GM12878 (cell line): ENCODE measurements at places on chromosomes 2 and 18. TPM values are rescaled to one million over a fixed set of nuclear protein-coding genes. Genes with fewer than 3 reads are reported as not detected.

- no peak for DNase-seq
Measured at GRCh38 chr2:134982603-134983002, 64.0 kb downstream of the CCNT2 start.

DNA sequence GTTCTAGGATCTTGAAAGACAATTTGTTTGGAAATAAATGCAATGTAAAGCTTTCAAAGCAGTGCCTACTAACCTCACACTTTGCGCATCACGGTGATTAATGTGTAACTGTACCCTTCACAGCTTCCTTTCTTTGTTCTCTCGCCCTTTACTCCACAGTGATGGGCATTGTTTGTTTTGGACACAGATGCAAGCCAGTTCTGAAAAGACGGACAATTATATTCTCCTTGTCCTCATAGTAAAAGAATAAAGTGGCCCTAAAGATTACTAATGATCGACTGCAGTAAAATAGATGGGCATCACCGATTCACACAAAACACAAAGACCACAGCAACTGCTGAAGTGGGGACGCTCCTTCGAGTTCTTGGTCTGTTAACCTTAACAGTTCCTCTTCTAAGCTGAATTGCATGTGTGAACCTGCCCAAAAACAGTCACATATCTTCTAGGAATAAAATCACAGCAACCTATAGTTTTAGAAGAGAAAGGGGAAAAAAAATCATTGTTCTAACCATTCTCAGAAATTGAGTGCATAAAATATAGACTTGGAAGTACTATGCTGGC, 7.7 kb downstream of the L3MBTL4 start:
- no peak for DNase-seq

- DNase-seq = no peak
Measured at GRCh38 chr2:632471-632870, 44.7 kb downstream of the TMEM18 start.

GRCh38 chr2:84705858-84706257, 175.0 kb downstream of the TRABD2A start:
- no peak for DNase-seq

- DNase-seq = no peak
Measured at GRCh38 chr2:185279999-185280398, 458.6 kb upstream of the FSIP2 start.

GRCh38 chr18:58784601-58785137, 80.0 kb upstream of the ZNF532 start:
- no peak for DNase-seq

DNA sequence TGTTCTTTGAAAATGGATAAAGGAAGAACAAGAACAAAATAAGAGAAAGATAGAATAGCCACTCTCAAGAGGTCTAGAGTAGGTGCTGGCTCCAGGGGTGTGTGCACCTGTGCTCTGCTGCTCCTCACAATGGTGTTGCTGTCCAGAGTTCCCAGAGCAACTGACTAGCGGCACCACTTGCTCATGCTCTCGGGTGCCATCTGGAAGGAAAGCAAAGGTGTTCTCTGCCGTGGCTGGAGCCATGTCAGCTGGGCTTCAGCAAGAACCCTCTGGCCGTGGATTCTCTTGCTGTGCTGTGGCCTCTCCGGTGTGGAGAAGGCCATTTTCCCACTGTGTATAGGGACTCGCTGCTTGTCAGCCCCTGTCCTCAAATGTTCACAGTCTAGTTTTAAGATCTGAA, 114.6 kb upstream of the TEX51 start:
- no peak for DNase-seq

GRCh38 chr2:215377283-215377682, 58.6 kb downstream of the FN1 start:
- DNase-seq = no peak

- DNase-seq = no peak
Measured at GRCh38 chr2:179311101-179311500, 46.5 kb upstream of the SESTD1 start.

GRCh38 chr2:113755035-113755834, 1.2 kb downstream of the SLC35F5 start:
- DNase-seq = no peak

- no peak for DNase-seq
Measured at GRCh38 chr2:135850892-135851668, 14.1 kb upstream of the LCT start.

The CD207 gene
- total RNA-seq = not detected in 2 replicates

The EVX2 gene
- not detected in 2 replicates for total RNA-seq

The RAX gene
- not detected in 2 replicates for total RNA-seq

The TCF7L1 gene
- total RNA-seq = 0.10 TPM in 1 of 2 replicates, not detected in the other

The ANKRD23 gene
- 3.5 and 3.9 TPM in 2 replicates for total RNA-seq

The POTEF gene
- not detected in 2 replicates for total RNA-seq

The ANKRD62 gene
- total RNA-seq = not detected in 2 replicates

The HSBP1L1 gene
- 4.9 and 5.7 TPM in 2 replicates for total RNA-seq
